ENCODE measurements at places on chromosomes 11 and 22. TPM values are rescaled to one million over a fixed set of nuclear protein-coding genes. Genes with fewer than 3 reads are reported as not detected.
A peak's percentile ranks its signal among the peaks of the same experiment; 100 is the strongest.

- DNase-seq: no peak
Measured at GRCh38 chr22:50314081-50314454, 6.6 kb upstream of the PLXNB2 start.

DNA sequence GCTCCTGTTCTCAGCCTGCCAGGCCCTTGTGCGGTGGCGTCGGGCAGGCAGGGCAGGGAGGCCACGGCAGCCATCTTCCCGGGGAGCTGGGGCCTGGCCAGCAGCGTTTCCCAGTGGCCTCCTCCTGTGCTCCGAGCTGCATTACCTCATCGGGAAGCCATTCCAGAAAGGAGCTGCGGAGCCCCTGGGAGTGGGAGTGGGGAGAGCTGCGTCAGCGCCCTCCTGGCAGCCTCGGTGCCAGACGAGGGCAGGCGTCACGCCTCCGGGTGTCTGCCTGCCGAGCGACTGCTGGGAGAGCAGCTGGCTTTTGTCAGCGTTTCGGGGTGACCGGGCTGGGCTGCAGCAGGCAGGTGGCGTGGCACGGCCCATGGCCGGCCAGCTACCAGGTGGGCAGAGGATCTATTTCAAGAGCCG is 30.9 kb upstream of the WNT7B start:
- no peak for DNase-seq

OR2AG1 gene
- total RNA-seq: 0.04 TPM

- DNase-seq: no peak
Measured at GRCh38 chr22:17056058-17056457, 28.7 kb upstream of the IL17RA start.

DNA sequence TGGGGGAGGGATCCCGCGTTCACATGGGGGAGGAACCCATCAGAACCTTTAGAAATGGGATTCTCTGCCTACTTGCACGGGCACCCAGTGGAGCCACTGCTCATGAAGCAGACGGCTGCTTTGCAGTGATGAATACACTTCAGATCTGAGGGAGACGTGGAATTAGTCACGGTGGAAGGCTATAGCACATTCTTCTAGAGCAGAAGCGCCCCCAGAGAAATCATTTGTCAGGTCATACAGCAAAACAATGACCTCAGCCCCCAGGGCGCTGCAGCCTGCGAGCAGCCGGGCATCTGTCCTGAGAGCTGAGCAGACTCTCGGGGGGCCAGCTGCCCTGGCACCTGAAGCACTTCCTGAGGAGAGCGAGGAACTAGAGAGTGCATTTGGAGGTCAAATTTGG is 12.7 kb downstream of the TP53AIP1 start:
- no peak for DNase-seq

MAPK1 gene
- total RNA-seq: 77.5 TPM

- DNase-seq: no peak
Measured at GRCh38 chr11:44855493-44855849, 95.2 kb downstream of the TP53I11 start.

DNA sequence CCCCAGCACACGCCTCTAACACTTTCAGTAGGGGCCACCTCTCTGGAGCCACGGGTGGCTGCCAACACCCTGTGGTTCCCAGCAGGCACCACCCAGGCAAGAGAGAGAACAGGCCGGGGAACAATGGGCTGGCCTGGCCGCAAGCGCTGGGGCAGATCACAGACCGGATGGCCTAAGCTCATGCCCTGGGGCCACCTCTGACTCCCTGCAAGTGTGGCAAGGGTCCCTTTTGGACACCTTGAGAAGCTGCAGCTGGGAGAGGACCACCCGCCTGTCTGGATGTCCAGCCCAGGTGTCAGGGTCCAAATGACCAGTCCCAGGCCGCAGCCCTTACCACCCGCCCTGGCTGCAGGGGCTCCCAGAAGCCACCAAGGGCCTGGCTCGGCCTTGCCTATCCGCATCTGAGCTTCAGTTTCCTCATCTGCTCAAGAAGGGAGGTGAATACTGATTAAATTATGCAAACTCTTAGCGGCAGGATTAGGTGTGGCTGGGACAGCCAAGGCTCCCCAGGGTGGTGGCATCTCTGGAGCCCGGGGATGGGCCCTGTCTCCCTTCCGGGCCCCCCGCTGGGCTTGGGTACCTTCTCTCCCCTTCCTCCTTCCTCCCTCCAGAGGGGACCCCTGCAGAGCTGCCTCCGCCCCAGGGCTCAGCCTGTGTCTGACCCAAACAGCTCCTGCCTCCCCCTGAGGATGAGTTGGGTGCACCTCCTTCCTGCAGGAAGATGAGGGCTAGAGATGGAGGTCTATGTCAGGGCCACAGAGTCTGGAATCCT is 785 bp upstream of the SUSD2 start:
- no peak for DNase-seq

DNA sequence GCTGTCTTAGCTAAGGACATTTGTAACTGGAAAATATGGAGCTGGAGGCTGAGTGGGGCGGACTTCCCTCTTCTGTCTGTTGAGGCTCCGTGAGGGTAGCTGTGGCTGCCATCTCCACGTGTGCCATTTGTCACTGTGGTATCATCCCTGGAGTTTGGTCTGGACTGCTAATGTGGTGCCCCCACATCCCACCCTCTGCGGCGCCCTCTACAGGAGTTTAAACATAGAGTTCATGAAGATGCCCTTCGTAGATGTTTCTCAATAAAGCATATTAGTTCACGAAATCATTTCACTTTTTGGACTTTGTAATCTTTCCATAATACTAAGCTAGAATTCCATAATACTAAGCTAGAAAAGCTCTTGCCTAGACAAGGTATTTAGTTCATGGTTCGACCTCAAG is 52.4 kb downstream of the TECTA start:
- peak; percentile 62 for DNase-seq

OR2D3 gene
- total RNA-seq: not detected

DNA sequence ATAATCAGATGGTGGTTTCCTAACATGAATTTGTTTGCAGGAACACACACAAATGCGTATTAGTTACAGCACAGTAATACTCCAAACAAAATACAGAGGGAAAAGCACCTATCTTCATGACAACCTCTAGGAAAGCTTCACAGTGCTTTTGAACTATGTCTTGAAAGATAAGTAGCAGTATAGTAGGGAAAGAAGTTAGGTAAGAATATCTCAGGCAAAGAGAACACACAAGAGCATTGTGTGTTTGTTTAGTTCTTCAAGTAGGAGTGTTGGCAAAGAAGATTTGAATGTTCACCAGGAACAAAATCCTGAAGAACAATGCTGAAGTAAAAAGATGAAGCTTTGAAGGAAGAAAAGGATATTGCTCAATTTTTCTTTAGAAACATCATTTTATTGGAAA is 54.1 kb downstream of the ANO5 start:
- DNase-seq: no peak

CRYAB gene
- 6.1 TPM for total RNA-seq

EFCAB6 gene
- 1.8 TPM for total RNA-seq

DNA sequence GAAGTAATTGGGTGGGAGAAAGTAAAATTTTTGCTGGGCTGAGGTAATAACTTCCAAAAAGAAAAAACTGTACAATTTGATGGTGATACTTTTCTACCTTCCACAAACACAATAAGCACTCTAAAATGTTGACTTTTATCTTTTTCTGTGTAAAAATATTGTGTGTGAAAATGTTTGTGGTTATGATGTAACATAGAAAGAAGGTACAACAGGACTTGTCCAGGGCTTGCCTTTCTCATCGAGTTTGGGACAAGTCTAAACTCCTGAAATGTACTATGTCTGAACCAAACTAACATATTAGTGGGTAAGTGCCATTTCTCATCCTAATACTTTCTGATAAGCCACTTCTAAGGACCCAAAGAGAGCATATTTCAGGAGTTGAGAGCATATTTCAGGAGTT is 174.2 kb upstream of the PDGFD start:
- DNase-seq: no peak
